ENCODE measurements at places on chromosomes 1 and 21.

- no peak for DNase-seq
Measured at GRCh38 chr21:41768437-41769042, 1.7 kb upstream of the RIPK4 start.

GRCh38 chr1:3093898-3094626, 25.1 kb downstream of the PRDM16 start:
- DNase-seq: no peak

DNA sequence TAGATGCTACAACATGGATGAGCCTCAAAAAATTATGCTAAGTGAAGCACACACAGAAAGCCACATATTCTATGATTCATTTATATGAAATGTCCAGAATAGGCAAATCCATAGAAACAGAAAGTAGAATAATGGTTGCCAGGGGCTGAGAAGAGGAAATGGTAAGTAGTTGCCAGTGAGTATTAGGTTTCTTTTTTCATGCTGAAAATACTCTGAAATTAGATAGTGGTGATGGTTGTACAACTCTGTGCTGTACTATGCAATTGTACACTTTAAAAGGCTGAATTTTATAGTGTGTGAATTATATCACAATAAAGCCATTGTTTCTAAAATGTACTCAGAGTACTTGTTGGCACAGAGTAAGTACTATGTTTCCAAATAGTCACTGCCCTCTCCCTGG, 15.5 kb upstream of the GFI1 start:
- DNase-seq: no peak

- DNase-seq: no peak
Measured at GRCh38 chr1:22341791-22342605, 109.7 kb upstream of the ZBTB40 start.

DNA sequence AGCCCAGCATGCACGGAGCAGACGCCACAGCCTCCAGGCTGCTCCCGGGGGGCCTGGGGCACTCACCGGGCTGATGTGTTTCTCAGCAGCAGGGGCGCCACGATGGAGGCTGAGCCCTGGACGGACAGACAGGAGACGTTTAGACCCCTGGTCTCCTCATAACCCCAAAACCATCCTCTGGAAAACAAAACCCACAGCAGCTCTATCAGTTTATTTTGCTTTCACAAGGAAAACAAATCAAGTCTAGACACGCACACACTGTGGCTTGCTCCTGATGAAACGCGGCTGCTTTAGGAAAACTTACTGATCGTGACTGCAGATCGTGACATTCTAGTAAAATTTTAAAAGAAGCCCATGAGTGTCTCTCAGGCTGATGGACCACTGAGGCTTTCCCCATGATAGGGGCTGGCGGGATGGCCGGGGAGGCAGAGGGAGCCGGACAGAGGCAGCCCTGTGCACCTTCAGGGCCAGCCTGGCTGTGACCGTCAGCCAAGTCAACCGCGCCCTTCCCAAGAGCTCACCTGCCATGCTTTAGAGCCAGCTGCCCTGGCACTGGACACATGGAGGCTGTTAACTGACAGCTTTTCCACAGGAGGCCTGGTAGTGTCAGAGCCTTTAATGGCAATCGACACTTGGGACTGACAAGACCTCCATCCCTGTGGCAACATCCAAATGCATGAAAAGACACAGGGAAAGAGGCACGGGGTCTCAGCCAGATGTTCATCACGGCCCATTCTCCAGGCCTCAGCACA, 5.2 kb downstream of the POFUT2 start:
- DNase-seq: no peak

DNA sequence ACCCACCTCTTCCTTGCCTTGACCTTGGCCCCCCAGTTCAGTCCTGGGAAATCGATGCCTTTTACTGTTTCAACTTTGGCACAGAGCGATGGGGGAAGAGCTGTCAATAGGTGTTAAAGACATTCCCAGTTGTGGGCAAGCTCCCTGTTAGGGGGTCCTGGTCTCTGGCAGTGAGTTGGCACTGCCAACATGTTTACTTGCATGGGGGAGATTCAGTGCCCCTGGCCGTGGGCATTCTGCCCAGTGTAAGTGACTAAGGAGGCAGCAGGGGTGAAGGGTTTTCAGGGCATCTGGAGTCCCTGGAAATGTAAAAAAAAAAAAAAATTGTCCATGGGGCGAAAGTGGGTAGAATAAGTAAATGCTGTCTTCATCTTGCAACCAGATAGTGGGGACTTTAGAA, 407.0 kb downstream of the PTPRU start:
- DNase-seq: no peak

DNA sequence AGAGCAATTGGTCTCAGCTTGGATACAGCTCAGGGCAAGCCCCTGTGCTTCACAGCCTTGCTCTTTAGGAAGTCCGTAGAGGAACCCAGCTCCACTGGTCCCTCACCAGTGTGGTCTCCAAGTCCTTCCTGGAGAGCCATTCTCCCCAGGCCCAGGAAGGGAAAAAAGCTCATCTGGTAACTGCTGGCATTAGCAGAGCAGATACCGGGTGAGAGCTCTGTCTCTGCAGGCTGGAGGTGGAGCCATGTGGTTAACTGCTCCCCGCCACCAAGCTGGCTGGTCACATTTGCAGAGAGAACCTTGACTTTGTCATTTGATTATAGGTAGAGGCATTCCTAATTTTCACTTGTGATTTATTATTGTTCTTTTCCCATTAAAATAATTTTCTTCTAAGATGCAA, 169.6 kb downstream of the ROR1 start:
- DNase-seq: no peak

GRCh38 chr1:233707880-233708815, 94.2 kb downstream of the KCNK1 start:
- no peak for DNase-seq

GRCh38 chr1:47659146-47659545, 221.3 kb downstream of the FOXD2 start:
- DNase-seq: no peak

- no peak for DNase-seq
Measured at GRCh38 chr1:50705041-50705440, 255.0 kb downstream of the FAF1 start.

GRCh38 chr1:210769473-210769872, 364.5 kb downstream of the KCNH1 start:
- DNase-seq: no peak

- DNase-seq: no peak
Measured at GRCh38 chr1:41342774-41343355, 18.4 kb upstream of the FOXO6 start.

DNA sequence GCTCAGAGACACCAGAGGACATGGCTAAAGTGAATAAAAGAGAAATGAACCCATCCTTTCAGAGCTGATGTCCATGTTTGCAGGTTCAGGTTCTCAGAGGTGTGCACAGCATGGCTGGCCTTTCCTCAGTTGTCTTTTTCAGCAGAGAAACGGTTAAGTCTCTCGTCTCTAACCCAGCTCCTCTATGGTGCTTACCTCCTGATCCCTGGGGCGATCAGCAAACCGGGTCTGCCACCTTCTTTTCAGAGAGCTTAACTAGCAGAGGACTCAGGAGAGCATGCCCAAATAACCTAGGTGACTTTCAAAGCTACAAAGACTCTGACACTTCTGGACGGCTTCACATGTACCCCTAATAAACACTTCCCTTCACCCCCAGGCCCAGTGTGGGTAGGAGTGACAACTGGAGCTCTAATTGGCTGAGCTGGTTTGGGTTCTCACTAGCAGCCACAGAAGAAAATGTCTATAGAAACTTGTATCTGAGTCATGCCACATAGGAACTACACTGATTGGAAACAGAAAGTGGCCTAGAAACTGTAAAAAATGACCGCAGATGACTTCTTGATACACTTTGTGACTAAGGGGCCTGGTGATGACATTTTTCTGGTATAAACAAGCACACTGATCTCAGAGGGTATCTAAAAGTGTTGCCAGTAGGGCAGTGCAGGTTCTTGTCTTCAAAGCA, at the start of gene AIM2:
AIM2 (minus strand) TSS at position 329 of the 682 bp plus-strand sequence. CDS start 3,267 bp downstream, outside the sequence.
- DNase-seq: peak; percentile 89

- DNase-seq: no peak
Measured at GRCh38 chr1:89552471-89553081, 27.9 kb downstream of the LRRC8B start.

DNA sequence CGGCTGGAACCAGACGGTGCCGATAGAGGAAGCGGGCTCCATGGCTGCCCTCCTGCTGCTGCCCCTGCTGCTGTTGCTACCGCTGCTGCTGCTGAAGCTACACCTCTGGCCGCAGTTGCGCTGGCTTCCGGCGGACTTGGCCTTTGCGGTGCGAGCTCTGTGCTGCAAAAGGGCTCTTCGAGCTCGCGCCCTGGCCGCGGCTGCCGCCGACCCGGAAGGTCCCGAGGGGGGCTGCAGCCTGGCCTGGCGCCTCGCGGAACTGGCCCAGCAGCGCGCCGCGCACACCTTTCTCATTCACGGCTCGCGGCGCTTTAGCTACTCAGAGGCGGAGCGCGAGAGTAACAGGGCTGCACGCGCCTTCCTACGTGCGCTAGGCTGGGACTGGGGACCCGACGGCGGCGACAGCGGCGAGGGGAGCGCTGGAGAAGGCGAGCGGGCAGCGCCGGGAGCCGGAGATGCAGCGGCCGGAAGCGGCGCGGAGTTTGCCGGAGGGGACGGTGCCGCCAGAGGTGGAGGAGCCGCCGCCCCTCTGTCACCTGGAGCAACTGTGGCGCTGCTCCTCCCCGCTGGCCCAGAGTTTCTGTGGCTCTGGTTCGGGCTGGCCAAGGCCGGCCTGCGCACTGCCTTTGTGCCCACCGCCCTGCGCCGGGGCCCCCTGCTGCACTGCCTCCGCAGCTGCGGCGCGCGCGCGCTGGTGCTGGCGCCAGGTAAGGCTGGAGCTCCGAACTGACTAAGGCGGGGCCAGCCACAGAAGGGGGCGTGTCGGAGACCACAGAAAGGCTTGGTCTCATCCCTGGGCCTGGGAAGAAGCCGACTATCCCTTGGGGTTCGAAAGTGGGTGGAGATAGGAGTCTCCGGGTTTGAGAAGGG, 486 bp downstream of the SLC27A3 start:
- DNase-seq: peak; percentile 81

- DNase-seq: no peak
Measured at GRCh38 chr1:220882061-220882891, 3.0 kb downstream of the HLX start.

GRCh38 chr1:202216691-202217090, 23.1 kb downstream of the LGR6 start:
- no peak for DNase-seq

DNA sequence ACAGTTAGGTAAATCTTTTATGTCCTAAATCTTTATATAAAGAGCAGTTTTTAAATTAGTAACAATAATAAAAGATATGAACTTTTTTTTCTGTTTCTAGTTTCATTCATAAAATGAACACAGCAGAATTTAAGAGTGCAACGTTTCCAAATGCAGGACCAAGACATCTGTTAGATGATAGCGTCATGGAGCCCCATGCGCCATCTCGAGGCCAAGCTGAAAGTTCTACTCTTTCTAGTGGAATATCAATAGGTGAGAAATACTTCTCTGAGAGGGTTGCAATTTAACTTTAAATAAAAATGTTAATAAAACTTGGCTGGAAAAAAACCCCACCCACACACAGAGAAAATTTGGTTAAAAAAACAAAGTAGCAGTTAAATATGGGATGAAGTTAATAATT, 15.0 kb upstream of the ANGPTL1 start:
- no peak for DNase-seq

GRCh38 chr1:58047265-58047858, 499.2 kb downstream of the OMA1 start:
- no peak for DNase-seq

DNA sequence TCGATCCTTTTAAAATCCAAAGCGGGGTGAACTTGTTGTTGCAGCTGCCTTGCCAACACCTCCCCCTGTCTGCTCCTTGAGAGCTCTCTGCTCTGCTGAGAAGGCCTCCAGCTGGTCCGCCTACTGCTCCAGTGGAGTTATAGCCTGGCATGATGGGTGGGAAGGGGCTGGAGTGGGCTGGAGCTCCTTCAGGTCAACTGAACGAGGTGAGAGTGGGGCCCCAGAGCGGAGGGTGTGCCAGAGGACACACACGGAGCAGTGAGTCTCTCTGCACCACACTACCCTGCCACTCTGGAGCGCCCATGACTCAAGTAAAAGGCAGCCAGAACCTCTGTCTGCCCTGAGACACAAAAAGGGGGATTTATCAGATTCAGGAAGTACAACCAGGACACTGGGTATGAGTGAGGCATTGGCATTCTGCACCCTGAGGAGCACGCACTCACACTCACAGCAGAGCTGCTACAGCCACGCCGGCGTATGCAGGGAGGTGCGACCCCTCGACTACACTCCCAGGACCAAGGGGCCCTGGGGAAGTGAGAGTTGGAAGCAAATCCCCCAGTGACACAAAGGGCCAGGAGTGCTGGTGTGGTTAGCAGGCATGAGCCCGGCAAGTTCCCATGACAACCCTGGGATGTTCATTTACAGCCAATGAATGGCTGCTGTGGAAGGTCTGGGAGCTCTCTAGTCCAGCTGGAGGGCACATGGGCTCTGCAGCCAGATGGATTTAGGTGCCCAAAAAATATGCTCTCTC, 28.0 kb upstream of the EVA1B start:
- DNase-seq: no peak

DNA sequence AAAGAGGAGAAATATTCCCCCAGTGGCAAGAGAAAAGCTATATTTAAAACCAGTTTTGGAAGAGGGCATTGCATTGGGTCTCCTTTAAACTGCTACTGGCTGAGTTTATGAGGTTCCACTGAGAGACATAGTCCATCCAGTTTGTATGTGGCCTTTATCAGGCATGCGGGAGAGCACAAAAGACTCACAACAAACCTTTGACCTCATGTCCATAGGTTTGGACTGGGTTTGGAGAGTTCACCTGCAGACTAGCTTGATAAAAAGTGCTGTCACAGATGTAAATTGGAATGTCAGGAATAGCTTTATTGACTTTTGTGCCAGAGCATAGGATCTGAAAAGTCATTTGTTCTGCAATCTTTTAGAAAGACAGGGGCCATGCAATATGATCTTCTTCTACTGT, 131.0 kb upstream of the NRIP1 start:
- DNase-seq: no peak

DNA sequence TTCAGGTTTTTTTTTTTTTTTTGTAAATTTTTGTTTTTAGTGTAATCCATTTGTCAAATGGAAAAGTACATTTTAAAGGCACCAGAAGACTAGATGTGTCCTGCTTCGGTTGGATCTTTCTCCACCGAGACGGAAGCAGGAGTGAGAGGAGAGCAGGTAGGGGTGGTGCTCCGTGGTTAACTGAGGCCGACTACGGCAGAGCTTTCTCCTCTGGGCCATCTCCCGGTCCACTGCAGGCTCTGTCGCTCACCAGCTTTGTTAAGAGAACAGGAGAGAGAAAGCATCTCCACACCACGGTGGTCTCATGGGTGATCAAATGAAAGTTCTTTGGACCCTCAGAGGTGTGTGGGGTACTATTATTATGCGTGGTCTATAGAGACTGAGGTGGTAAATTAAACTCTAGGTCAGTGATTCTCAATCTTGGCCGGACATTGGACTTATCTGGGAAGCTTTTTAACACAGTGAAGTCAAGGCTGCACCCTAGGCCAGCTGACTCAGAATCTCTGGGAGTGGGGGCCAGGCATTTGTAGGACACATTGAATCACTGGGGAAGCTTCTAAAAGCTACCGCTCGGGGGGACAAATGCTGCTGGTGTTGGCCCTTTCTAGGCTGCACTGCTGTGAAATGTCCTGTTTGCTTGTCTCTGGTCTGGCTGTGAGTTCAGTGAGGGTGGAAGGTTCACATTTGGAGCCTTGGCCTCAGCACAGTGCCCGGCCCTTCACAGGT, 25.0 kb downstream of the ABCA4 start:
- DNase-seq: no peak

Measured in stimulated activated effector memory CD8-positive, alpha-beta T cell treated with anti-CD3 and anti-CD28 coated beads, Interleukin-12 subunit alpha, Interleukin-12 subunit beta, amount 100 ng/mL, for 72 hours (primary cell).